Activated naive CD4-positive, alpha-beta T cell (primary cell): ENCODE measurements at places on chromosomes 5 and 9.

DNA sequence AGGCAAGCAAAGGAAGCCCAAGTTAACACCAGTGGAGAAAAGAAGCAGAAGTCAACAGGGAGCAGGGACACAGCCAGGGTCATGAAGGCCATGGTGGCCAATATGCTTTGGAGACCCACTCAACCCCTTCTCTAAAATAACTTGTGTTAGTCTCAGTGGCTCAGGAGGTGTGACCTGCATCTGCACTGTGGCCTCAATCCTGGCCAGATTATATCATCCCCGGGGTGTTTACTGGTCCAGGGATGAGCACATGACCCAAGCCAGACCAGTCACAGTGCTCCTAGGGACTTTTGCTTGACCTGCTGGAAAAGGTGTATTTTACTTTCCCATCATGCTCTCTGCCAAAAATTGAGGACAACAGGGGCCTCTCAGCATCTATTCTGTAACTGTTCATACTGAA is 105.2 kb downstream of the DPYSL3 start:
- no peak for DNase-seq

GRCh38 chr9:18056993-18057369 is 417.0 kb upstream of the ADAMTSL1 start:
- DNase-seq, result no peak

DNA sequence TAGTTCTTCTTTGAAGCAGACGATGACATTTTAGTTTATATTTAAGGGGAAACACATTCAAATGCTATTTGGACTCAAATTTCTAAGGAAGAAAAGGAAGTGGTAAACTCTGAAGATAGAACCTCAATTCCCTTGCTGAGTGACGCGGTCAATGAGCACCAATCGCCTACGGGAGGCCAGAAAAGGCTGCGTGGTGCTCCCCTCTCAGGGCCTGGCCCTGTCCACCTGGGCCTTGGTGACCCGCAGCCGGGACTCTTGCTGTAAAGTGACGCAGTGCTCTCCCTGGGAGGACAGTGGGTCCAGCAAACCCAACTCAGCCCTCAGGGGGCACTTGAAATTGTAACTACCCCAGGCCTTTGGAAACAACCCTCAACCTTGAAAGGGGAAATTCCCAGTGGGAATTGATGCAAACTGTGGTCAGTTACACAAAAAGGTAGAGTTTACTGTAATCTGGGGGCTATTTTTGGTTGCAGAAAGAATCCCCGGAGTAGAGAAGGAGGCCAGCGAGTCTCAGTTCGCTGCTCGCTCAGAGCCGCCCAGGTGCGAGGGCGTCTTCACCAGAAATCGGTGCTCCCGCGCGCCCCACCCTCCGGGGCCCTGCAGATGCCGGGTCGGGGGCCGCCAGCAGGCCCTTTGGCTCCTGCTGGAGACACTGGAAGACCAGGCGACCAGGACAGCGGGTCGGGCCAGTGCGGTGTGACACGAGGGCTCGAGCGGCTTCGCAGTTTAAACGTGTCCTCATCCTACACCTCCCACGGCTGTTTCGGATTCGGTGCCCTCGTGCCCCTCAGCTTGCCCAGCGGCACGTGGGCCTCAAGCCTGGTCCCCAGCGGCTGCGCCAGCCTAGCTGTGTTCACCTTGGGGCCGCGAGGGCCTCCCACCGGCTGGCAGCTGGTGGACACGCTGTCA is 1.4 kb upstream of the ANKRD33B start:
- no peak for DNase-seq

DNA sequence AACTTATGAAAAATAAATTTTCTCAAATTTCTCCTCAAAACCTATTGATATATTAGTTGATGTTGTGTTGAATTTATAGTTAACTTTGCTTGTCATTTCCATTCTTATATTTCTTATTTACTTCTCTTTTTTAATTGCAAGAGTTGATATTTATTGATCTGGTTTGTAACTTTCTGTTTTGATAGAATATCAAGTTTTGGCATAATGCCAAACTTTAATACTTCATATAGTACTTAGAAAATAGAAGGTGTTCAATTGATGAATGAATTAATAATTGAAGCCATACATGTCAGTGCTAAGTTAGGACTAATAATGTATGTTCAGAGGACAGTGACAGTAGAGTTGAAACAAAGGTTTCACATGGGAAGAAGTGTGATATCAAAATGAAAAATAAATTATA is 27.9 kb downstream of the ERCC6L2 start:
- DNase-seq, result no peak

DNA sequence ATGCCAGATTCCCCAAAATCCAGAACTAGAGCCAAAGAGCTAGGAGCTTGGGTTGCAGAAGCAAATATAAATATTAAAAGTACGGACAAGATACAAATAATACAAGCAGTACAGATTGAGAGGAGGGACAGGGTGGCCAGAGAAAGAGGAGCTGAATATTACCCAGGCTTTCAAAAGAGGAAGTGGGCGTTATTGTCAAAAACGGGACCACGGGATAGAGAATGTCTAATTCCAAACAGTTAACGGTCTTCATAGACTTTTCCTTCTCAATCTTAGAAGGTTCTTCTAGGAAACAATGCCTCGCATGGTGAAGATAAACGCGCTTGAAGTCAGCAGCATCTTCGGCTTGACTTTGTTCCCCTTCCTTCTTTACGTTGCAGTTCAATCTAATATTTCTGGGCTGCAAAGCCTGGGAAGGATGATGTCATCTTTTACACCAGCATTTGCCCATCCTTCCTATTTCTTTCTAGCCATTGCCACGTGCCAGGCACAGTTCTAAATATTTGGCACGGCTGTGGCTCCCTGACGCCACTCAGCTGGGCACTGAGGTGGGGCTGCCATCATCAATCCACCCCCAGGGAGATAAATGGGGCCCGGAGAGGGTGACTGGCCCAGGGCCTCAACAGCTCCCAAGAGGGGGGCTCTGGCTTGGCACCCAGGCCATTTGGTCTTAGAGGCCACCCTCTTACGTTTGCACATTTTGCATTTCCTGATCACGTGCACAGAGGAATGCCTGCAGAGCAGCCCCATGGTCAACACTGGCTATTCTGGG is 16.3 kb upstream of the OLFM1 start:
- no peak for DNase-seq

DNA sequence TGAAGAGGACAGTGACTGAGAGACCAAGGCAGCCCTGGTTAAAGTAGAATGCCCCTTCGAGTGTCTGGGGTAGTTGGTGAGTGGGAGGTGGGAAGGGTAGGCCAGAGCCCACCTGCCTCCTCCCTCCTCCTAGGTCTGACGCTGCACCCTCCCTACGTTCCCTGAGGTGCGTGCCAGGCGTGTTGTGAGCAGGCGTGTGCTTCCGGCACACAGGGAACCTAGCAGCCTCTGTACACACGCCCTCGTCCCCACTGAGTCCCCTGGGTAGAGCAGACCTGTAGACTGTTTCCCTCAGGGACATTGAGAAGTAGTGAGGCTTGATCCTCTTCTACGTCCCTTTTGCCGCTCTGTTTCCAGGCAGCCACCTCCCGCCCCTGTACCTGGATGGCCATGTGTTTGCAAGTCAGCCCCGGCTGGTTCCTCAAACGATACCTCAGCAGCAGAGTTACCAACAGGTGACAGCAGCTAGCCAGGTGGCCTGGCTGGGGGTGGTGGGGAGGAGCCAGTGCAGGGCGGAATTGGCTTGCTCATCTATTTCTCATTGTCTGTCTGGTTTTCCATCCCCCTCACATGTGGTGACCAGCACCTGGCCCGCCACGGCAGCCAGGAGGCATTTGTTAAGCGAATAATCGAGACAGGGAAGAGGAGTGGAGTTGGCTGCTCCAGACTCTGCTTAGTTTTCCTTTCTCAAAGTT is 16.8 kb upstream of the POMT1 start:
- DNase-seq, result no peak

- DNase-seq, result no peak
Observed at GRCh38 chr9:16058131-16058549, 505.3 kb downstream of the CCDC171 start.

DNA sequence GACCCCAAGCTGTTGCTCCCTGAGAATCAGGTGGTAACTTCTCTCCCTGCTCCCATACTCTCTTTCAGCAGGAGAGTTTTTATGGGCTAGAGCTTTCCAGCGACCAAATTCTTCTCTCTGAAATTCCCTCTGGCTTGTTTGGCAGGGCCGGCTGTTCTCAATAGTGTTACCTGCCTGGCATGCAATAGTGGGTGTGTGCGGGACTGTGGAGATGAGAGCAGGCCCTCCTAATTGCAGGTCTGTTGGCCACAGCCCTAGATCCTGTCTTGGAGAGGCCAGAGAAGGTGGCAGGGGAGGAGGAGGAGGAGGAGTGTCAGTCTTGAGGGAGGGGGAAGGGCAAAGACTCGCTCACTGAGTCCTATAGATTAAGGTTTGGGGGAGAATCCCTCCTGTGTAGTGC is 29.5 kb downstream of the AQP7 start:
- DNase-seq, result no peak

DNA sequence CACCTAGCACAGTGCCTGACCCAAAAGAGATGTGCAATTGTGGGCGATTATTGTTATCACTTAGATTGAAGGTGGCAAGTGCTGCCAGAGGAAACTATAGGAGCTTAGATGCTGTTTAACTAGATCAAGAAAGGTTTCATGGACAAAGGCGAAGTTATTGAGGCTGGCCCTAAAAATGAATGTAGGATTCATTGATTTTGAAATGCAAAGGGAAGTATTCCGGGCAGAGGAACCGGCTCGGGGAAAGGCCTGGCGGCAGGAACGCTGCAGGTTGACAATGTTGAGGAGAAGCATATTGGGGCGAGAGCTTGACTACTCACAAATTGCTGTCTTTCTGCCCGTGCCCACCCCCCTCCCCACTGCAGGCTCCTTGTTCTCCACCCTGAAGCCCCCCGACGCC is 37.4 kb upstream of the TTC1 start:
- no peak for DNase-seq

DNA sequence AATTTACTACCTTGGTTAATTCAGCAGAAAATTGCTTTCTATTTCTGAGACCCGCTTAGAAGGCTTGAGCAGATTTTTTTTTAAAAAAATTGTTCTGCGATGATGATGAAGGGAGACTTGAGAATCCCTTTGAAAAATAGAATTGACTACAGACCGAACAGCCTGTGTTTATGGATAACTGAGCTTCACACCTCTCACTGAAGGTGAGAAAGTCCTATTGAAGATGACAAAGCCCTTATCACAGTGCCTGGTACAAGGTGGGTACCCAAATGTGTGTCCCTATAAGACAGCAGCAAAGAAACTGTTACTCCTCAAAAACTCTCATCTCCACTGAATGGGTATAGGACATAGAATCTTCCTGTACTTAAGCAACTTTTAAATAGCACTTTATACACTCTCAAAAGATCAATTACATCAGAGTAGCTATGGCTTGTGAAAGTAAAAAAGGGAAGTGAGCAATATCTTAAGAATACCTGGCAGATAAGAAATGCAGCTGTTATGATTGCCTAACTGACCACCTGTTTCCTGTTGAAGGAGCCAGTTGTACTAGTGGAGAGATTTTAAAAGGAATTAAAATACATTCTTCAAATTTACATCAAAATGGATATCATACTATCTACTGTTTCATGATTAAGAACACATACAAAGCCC is 419.7 kb downstream of the CHSY3 start:
- DNase-seq, result no peak

DNA sequence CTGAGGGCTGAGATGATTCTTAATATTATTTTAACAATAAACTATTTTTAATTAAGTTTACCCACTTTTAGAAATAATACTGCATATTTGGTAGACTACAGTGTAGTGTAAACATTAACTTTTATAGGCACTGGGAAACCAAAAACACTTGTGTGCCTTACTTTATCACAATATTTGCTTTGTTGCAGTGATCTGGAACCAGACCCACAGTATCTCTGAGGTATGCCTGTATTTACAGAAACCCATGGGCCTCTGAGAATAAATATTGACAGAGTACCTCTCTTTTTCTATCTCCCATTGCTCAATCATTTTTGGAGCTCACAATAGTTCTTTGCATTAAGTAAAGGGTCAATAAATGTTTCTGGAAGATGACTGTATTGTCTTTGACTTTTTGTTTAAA is 73.3 kb downstream of the SLCO4C1 start:
- DNase-seq, result no peak

DNA sequence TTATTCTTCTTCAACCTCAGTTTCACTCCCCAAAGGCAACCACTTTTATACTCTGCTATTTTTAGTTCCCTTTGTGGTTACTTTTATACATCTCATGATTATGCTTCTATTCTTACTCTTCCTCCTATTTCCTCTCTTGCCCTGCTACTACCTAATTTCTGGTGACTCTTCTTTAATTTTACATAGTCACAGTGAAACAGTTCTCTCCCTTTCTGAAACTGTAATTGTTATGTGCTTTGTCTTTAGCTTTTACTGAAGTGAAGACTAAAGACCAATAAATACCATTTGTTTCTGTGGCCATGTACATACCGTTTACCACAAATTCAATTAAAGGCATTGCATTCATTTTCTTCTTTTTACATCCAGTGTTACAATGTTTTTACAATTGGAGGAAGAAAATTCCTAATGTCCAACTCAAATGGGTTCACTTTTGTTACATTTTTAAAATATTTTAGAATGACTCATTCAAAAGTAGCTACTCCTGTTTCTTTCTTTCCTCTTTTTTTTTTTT is 410.6 kb downstream of the PSAT1 start:
- DNase-seq, result no peak

DNA sequence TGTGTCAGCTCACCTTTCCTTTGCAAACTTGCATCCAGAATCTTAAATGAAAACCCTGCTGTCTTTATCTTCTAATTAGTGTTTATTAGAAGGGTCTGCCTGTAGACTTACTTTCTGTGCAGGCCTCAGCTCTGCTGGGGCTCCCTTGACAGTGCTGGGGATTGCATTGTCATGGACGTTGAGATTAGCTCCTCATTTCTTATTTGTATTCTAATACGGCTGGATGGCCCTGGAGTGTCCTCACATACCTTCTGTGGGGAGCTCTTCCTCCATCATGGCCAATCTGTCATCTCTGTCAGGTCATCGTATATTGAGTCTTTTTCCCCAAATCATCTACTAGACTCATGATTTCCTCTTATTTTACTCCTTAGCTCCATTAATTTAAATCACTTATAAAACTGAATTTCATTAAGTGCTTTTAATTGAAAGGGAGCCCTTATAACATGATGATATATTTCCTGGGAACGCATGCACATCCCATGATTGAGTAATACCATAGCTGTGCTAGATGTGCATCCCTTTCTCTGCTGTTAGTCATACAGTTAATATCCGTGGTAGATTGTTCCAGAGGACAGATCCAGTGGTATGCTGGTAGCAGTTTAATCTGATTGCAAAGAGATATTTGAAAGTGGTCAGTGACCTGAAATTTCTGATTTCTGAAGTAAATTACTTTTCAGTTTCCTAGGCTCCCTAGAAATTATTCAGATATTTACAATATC is 61.6 kb downstream of the ICE1 start:
- no peak for DNase-seq

DNA sequence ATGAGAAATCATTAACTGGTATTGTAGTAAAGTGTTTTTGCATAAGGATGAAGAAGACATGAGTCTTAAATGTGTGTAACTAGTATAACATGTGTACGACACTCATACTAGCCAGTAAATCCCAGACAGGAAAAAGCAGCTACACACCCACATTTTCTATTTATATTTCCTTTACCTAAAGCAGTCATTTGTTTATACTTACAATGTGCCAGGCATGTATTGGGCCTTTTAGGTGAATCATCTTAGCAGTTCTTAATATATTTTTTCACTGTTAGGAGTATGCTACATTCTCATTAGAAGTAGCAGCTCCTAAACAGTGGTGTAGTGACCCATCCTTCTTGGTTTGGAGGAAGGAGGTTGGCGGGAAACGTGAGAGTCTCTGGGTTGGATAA is 55.8 kb upstream of the TMC1 start:
- DNase-seq, result no peak
